Retina (tissue), 1 donor: ENCODE measurements at places on chromosomes 3 and 15.

GRCh38 chr15:90212221-90213098, 11.3 kb downstream of the SEMA4B start:
- no peak for DNase-seq

DNA sequence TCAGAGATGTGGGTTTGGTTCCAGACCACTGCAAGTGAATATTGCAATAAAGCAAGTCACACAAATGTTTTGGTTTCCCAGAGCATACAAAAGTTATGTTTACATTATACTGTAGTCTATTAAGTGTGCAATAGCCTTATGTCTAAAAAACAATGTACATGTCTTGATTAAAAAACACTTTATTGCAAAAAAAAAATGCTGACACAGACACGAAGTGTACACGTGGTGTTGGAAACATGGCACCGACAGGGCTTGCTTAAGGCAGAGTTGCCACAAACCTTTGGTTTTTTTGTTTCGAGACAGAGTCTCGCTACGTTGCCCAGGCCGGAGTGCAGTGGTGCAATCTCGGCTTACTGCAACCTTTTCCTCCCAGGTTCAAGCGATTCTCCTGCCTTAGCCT, 50.1 kb downstream of the RAB11A start:
- no peak for DNase-seq

GRCh38 chr3:188503647-188504046, 349.7 kb downstream of the LPP start:
- no peak for DNase-seq

- DNase-seq: no peak
These were observed 2.8 kb downstream of the SEMA4B start for GRCh38 chr15:90203922-90204321.
